Progenitor cell of endocrine pancreas (in vitro differentiated cells): ENCODE measurements at places on chromosomes 12 and 14. TPM values are rescaled to one million over a fixed set of nuclear protein-coding genes. Genes with fewer than 3 reads are reported as not detected.

DNA sequence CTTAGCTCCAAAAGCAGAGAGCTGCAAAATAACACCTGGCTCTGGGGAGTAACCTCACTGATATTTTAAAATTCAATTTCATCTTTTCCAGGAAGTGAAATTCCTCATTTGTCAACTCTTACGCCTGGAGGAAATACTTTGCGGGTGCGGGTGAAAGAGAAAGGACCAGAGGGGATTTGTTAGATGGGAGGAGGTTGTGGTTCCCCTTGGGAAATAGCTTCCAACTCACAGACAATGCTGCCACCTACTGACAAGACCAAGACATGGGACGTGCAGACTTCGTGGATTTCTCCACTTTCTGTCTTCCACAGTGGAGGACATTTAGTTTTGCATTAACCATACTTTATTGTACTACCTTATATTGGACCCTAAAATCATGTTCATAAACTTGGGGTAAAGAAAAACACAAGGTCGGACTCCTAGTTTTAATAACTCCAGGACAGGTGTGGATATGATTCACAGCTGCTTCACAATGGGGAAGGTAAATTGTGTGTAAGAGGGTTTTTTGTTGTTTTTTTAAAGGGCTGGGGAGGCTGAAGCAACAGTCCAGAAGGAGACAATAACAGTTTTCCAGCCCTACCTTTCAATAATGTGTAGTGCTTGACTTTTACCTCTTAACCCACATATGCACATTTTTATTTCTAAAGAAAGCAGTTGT, 10.8 kb downstream of the FBXL14 start:
- peak; percentile 74 for DNase-seq

DNA sequence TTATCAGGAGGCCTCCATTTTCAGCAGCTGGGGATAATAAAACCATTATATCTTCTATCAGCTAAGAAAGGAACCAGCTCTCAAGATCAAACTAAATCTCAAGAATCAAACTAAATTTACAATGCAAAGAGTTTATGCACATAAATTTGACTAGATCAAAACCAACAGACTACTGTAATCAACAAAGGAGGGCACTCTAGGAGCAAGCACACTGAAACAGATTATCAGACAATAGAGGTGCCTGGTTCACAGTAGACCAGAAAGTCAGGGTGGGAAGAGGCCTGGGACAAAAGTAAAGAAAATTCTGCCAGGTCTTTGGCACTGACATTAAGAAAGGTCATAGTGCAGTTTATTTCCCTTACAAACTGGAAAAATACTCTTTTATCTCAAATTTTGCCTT, 61.0 kb downstream of the HECTD4 start:
- DNase-seq = no peak

- no peak for DNase-seq
These were observed 9.9 kb upstream of the KANSL2 start for GRCh38 chr12:48691826-48692487.

GRCh38 chr14:50232276-50232642, 881 bp upstream of the SOS2 start:
- no peak for DNase-seq

DNA sequence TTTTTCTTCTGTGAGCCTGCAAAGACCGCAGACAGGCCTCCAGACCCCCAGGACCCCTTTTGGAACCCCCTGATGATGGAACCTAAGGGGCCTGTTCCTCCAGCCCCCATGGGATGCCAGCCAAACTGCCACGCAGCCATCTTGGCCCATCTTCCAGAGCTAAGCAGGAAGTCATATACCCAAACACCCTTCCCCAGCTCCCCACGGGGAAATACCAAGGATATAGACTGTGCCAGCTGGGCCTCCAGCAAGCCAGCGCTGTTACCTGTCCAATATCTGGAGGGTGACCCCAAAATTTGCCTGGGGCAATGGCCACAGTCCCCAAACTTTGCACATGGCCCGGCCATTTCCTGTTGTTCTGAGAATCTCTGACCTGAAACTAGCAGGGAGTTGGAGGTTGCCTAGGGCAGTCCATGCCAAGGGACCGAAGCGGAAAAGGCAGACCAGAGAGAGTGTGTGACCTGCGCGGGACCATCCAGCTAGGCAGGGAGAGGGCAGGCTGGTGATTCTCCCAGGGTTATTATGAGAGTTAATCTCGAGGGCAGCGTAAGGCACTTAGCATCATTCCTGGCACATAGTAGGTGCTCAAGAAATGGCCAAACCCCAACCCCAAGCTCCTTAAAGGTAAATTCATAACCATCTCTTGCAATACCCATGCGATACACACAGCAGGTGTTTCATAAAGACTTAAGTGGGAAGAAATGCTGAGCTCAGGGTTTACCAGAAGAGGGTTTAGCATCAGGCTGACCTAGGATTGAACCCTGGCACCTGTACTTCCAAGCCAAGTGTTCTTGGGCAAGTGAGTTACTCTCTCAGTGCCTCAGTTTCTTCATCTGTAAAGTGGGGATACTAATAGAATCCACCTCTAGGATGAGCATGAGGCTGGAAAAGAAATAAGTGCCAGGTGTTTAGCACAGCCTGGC, 2.6 kb upstream of the RASAL1 start:
- no peak for DNase-seq

LRP1-AS gene
- not detected in 2 replicates for total RNA-seq

PZP gene
- 0.24 and 0.29 TPM in 2 replicates for total RNA-seq
